ENCODE measurements at places on chromosomes 1 and 21.
A peak's percentile ranks its signal among the peaks of the same experiment; 100 is the strongest.

DNA sequence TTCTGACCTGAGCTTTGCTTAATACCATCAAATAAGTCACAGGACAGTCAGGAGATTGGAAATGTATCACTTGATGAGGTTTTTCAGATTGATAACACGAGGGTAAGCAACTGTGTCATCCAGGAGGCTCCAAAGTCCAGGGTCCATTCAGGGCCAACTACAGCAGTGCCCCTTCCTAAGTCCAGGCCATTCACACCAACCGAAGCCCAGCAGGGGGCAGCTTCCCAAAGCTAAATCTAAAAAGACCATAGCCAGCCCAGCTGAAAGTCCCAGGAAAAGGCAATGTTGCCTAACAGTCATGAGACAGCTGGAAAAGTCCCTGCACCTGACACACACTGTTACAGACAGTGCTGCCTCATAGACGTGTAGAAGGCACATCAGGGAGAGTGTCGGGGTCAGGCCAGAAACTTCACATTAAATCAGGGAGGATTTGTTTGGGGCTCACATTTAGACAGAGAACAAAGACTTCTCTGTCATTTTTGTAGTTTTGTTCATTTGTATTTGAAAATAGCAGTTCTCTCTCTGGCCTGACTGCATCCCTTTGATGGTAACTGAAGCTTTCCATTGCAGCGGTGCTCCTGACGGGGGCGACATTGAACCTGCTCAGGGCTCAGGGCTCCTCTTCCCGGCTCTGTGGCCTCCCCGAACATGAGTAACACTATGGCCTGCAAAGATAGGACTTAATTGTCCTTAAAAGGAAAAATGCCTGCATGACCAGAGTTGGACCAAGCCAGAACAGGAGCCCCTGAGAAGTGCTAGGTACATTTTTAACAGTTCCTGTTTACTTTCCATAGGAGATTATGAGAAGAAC, 200.4 kb downstream of the NRIP1 start:
- peak; percentile 54 for DNase-seq

- DNase-seq = no peak
These were observed 121.6 kb upstream of the BARHL2 start for GRCh38 chr1:90838720-90839119.

DNA sequence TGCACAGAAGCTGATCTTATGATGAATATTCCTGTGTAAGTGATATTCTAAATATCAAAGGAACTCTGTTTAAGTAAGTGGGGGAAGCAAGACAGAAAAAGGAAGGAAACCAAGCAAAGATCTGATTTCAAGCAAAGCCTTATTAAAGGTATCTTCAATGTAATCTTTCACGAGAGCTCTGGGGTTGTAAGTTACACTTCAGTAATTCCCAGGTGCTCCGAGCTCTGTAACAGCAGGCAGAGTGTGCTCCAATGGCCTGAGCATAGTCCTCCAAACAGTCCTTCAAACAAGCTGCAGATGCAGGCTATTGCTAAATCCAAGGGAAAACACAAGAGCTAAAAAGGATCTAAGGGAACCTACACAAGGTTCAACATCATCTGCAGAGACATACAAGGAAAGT, 949.7 kb upstream of the TMPRSS15 start:
- no peak for DNase-seq

- no peak for DNase-seq
These were observed 987 bp downstream of the GPR137B start for GRCh38 chr1:236143104-236143948.

- no peak for DNase-seq
These were observed 9.8 kb downstream of the PPFIA4 start for GRCh38 chr1:203036135-203036534.

DNA sequence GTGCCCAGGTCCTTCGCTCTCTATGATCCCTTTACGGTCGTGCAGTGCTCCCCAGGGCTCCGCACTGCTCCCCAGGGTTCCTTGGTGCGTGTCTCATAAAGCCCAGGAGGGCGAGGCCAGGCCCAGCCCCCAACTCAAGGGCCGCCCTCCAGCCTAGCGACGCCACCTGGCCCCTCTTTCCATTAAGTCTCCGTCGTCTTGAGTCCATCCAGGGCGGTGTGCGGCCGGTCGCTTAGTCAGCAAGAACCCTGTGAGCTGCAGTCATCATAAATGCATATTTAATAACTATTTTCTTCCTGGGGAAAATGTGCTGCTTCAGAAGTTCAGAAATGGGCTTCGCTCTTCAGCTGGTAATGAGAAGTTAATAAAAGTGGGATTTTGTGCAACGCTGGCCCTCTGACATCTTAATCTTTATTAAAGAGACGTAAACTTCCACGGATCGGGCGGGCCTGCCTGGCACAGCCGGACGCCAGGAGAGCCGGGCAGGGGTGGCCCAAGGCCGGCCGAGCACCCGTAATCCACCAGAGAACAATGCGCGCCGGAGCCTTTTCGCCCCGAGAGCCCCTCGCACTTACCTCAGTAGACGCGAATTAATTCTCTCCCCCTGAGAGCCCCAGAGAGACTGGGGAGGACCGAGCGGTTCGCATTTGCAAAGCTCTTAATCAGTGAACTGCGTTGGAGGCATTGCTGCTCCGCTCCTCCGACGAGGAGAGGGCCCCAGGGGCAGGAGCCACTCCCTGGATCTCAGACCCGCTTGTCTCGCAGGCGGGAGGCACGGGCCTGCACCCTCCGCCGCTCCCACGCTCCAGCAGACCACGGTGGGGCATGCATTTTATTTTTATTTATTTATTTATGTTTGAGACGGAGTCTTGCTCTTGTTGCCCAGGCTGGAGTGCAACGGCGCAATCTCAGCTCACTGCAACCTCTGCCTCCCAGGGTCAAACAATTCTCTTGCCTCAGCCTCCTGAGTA, 188.3 kb upstream of the ARHGEF16 start:
- no peak for DNase-seq

GRCh38 chr1:19960591-19960990, 18.8 kb downstream of the PLA2G2A start:
- DNase-seq = no peak

GRCh38 chr1:119475866-119476439, 31.1 kb upstream of the HSD3B1 start:
- DNase-seq = peak; percentile 37

GRCh38 chr1:5970610-5971273, 21.5 kb downstream of the NPHP4 start:
- DNase-seq = no peak

DNA sequence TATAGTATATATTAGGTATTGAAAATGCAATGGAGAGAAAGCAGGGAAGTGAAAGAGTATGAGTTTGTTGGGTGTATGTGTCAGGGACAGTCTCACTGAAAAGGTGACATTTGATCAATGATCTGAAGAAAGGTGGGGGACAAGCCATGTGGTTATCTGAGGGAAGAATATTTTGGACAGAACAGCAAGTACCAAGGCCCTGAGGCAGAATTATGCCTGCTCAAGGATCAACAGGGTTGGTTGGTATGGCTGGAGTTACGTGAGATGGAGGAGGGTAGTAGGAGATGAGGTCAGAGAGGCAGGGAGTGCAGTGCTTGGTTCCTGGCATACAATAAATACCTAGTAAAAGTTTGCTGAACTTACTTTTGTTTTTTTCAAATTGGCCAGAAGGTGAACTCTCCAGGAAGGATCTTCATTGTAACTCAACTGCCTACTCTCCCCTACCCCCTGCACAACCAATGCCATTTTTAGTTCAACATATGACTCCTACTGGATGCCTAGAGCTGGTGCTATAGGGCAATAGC, 1.8 kb downstream of the LAMTOR2 start:
- no peak for DNase-seq

DNA sequence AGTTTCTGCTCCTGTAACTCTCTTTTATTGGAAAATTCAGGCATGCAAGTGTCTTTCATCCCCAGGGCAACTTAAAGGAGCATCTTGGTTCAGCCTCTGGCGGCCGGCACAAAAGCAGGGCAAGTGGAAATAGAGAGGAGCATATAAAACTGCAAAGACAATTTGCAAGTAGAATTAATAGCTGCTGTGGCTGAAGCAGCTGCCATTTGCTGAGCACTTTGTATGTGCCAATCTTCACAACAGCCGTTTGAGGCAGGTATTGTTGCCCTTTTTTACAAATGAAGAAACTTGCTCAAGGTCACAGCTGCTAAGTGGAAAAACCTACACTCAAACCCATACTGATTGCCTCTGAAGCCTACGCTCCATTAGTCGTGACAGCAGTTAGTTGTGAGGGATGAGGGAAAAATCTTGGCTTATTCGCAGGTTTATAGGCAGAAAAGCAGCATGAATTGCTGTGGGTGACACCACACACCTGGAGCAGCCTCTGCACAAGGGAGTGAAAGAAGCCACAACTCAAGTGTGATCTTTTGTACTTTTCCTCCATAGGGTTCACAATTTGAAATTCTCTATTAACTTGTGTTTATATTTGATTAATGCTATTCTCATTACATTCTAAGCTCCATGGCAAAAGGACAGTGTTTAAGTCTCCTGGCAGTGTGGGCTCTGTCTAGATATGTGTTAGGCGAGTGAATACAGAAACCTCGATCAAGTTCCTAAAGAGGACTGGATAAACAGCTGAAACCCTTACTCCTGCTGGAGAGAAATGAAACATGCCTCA, 99.0 kb upstream of the BEND5 start:
- no peak for DNase-seq

DNA sequence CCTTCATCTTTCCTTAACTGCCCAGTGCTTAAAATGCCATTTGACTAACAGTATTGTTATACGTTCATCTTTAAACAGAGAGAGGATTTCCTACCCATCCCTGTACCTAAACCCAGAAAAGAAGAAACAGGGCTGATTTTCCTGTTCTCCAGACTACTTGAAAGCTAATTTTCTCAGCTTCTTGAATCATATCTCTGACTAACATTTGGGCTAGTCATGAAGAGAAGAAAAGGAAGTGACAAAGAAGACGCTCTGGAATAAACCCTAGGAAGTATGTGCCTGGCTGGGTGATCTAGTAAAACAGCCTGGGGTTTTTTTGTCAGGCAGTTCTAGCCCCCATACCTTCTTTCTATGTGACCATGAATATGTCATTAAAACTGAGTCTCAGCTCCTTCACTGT, 44.8 kb upstream of the SGIP1 start:
- no peak for DNase-seq

GRCh38 chr1:200121421-200121820, 93.9 kb downstream of the NR5A2 start:
- DNase-seq = no peak

- no peak for DNase-seq
These were observed 12.8 kb downstream of the CACHD1 start for GRCh38 chr1:64482720-64483119.

- no peak for DNase-seq
These were observed 4.3 kb upstream of the NR1I3 start for GRCh38 chr1:161242313-161242712.

- no peak for DNase-seq
These were observed 678.1 kb upstream of the CXADR start for GRCh38 chr21:16834791-16835190.

GRCh38 chr1:166410083-166410385, 243.2 kb upstream of the FAM78B start:
- no peak for DNase-seq

- DNase-seq = no peak
These were observed 22.8 kb upstream of the PDE9A start for GRCh38 chr21:42630626-42631025.

DNA sequence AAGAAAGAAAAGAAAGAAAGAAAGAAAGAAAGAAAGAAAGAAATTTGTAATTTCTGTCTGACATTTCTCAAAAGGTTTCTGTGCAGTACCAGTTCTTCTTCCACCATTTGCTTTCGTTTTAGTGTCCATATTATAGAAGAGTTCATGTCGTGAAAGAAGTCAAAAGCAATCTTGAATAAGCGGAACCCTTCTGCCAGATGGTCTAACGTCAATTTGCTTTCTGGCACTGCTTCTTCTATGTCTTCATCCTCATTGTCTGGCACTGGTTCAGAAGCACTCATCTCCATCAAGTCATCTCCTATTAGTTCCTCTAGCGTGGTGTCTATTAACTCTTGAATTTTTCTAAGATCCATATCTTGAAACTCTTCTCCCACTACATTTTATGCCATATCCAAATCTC, 170.0 kb upstream of the KCTD3 start:
- DNase-seq = no peak

Measured in neuronal stem cell (in vitro differentiated cells).